Fibroblast of lung (primary cell): ENCODE measurements at places on chromosomes 4 and X. TPM values are rescaled to one million over a fixed set of nuclear protein-coding genes. Genes with fewer than 3 reads are reported as not detected.

ALAS2 gene
- total RNA-seq = not detected in 2 replicates

MAGEA3 gene
- not detected in 2 replicates for total RNA-seq

- peak; percentile 15 for DNase-seq
Observed at GRCh38 chrX:152632445-152633097, 5.1 kb upstream of the GABRQ start.

- DNase-seq = no peak
Observed at GRCh38 chr4:170849969-170850368, 760.2 kb upstream of the AADAT start.

GRCh38 chrX:12693754-12694153, 97.5 kb upstream of the PRPS2 start:
- no peak for DNase-seq

DNA sequence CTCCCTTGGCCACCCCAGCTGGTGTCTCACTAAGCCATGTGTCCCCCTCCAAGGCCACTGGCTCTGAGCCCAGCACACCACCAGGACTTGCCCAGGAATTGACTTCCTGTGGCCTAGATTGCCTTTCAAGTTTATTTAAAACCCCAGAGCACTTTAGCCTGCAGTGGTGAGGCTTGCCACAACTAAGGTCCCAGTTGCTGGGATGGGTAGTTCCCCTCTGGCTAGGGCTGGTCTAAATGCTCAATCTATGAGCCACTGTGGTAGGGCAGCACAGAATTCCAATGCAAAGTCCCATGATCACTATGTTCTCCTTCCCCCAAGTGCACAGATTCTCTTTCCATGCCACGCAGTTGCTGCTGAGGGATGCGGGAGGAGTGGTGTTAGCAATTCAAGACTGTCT, 61.1 kb upstream of the HCCS start:
- no peak for DNase-seq
